ENCODE measurements at places on chromosomes 2 and 18.

GRCh38 chr2:1864301-1864980 is 120.1 kb upstream of the PXDN start:
- peak; percentile 66 for DNase-seq

- DNase-seq: no peak
Measured at GRCh38 chr2:62803961-62804360, 98.4 kb downstream of the EHBP1 start.

- DNase-seq: no peak
Measured at GRCh38 chr18:66046032-66046602, 295.3 kb downstream of the CDH7 start.

DNA sequence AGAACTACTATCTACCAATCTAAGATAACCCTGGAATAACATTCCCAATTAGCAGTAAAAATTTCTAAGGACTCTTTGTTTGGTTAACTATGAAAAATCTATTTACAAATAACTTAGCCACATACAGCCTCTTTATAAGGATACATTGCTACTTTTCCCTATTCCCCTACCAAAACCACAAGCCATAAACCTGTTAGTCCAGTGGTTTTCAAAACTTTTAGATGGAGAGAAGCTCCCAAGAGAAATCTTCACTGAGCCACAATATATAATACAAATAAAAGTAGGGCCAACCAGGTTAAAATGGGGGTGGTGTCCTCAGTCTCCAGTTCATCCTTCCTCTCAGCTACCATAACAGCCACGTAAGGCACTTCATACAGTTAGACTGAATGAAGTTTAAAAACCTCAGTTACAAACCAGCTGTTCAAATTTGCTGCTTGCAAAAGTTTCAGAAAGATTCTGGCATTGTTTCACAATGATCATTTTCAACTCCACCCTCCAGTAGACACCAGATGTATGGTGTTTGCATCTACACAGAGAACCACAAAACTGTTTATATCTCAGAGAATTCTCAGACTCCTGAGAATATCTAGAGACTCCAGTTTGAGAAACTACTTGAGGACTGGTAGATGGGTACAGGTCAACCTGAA is 26.0 kb downstream of the SOS1 start:
- no peak for DNase-seq
